ENCODE measurements at places on chromosomes 1 and 21.

- no peak for DNase-seq
Measured at GRCh38 chr1:68331117-68331865, 99.0 kb upstream of the WLS start.

DNA sequence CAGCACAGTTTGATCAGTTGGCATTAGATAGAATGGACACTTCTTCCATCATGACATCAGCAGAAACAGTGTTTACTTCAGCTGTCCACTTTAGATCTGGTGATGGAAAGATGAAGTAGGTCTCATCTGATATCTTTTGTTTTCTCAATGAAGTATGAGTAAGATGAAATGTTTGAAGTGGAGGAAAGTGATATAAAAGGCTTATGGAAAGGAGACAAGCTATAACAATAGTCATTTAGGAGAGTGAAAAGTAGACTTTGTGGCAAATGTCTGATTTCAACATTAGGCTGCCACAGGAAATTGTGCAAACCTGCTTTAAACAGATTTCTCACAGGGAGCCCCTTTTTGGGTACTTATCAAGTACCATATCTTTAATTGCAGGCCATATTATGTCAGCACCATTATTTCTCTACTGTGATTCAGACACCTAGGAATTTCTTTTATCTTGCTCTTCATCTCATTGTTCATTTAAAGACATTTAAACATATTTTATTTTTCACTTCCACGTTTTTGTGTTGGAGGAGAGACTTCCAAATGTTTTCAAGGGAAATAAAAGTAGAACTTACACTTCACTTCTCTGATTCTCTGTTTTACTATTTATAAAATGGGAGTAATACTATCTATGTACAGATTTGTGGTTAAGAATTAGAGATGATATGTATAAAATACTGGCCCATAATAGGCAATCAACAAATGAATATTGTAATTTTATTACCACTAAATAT, 18.1 kb downstream of the PDC start:
- no peak for DNase-seq

- no peak for DNase-seq
Measured at GRCh38 chr1:156259805-156260204, 11.9 kb upstream of the PAQR6 start.

DNA sequence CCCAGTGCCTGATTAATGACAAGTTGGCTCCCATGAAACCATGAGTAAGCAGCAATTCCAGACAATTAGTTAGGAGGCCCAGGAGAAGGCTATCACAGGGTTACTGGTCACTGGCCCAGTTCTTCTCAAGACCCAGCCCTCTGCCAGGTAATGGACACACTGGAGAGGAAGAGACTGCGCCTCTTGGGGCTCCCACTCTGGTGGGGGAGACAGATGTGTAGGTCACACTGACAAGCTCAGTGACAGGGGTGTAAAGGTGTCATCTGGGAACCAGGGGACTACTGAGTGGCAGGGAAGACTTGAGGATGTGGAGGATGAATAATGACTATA, 4.9 kb downstream of the HPCA start:
- DNase-seq: no peak

- no peak for DNase-seq
Measured at GRCh38 chr21:31354122-31354521, 10.1 kb upstream of the TIAM1 start.

- DNase-seq: no peak
Measured at GRCh38 chr21:15295875-15296274, 231.1 kb upstream of the NRIP1 start.

DNA sequence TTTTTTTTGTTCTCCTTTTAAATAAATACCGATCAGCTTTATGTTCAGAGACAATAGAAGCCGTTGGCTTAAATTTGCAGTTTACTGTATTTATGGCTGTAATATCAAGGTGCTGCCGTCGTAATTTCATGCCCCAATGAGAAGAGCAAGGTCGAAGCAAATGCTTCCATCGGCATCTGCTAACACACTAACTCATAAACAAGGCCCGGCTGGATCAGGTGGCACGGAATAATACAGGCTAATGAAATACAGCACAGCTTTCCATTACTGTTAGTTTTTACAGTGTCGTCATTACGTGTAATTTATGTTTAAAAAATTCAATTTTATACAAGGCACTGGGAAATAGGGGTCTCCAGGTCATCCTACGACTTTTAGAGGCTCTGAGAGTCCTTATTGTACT, 119.0 kb downstream of the PEX14 start:
- DNase-seq: no peak

GRCh38 chr1:60959701-60960100, 122.7 kb upstream of the NFIA start:
- no peak for DNase-seq

DNA sequence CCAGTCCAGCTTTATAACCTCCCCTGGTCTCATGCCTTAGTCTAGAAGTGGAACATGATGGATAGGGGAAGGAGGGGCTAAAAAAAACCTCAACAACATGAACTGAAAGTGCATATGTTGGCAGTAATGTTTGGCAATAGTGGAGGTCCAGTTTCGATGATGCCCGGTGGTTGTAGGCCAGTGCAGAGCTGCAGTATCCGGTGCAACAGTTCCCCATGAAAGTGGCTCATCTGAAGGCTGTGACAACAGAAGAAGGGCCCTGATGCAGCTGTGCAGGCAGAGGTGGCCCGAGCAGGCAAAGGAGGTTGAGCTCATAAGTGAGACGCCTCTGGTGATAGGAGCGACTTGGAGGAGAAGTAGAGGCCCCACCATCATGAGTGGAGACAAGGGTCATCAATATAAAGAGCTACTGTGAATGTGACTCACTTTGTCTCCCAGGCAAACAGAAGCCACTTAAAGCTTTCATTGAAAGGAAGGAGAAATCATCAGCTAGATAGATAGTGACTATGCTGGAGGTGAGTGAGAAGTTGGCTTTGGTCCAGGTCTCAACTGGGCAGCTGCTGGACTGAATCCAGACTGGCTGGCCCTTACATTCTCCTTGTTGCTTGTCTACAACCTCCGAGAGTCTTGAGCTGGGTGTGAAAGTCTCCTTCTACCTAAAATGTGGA, 10.2 kb upstream of the CREG1 start:
- no peak for DNase-seq

GRCh38 chr1:24727501-24728216, 17.6 kb upstream of the CLIC4 start:
- DNase-seq: no peak

DNA sequence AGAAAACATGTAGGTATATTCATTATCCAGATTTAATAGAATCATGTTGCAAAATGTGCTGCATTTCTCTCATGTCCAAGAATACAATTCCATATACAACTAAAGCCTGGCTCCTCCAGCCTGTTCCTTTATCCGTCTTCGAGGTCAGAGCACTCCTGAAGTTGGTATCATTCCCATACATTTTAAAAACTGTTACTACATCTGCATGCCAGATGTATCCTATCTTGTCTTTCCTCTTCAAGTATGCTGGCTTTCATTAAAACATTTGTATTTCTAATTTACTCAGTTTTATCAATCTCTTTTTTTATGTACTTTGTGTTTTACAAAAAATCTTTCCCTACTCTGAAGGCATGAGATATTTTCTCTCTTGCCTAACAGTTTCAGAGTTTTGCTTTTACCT, 536.6 kb upstream of the USP24 start:
- DNase-seq: no peak

- no peak for DNase-seq
Measured at GRCh38 chr1:229999004-229999670, 67.9 kb upstream of the GALNT2 start.

GRCh38 chr1:54861070-54861761, 25.8 kb downstream of the DHCR24 start:
- DNase-seq: no peak

DNA sequence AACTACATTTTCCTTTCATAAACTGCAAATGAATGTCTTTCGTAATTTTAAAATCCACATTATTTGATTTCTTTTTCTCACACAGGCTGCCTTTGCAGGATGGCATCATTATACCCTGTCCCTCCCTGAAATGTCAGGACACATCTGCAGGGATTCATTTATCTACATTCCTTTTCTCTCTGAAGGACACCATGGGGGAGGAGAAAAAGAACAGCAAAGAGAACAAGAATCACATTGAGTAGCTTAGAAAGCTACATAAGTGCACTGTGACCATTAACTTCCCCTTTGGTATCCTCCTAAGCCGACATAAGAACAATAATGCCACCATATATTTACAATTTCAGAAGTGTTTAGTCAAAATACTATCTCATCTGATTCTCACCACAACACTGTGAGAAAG, 129.5 kb downstream of the PIGK start:
- no peak for DNase-seq

DNA sequence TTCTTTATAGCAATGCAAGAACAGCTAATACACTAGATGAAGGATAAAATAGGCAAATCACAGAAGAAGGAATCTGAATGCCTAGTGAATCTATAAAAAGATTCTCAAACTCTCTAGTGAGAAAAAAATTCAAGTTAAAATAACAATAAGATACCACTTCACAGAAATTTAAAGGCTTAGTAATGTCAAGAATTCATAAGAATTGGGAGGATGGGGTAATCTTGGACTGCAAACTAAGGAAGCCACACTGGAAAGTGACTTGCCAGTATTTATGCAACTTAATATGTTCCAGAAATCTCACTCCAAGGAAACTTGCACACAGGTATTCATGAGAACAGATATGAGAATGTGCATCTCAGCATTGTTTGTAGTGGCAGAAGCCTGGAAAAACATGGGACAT, 38.9 kb upstream of the PRRC2C start:
- DNase-seq: no peak

GRCh38 chr1:93322349-93322748, 23.4 kb upstream of the DR1 start:
- no peak for DNase-seq

- DNase-seq: no peak
Measured at GRCh38 chr1:58446368-58446767, 100.2 kb downstream of the OMA1 start.

GRCh38 chr21:41460578-41461527, 34.8 kb downstream of the MX1 start:
- DNase-seq: peak; percentile 31

GRCh38 chr1:93658188-93658587, 23.4 kb downstream of the BCAR3 start:
- no peak for DNase-seq

GRCh38 chr1:22652881-22653316, at the start of gene C1QB:
Gene C1QB, plus strand, starts transcription at chr1:22653236. Its CDS starts 6,227 bp downstream, at chr1:22659463.
- DNase-seq: no peak

DNA sequence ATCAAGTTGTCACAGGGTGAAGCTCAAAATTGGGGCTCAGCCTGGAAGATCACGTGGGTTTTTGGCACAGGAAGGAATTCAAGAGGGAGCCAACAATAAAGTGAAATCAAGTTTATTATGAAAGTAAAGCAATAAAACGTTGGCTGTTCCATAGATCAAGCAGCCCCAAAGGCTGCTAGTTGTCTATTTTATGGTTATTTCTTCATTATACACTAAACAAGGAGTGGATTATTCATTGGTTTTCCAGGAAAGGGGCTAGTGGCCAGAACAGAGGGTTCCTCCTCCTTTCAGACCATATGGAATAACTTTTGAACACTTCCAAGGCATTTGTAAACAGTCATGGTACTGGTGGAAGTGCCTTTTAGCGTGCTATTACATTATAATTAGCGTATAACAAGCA, 723.5 kb upstream of the ADAMTS5 start:
- DNase-seq: no peak

DNA sequence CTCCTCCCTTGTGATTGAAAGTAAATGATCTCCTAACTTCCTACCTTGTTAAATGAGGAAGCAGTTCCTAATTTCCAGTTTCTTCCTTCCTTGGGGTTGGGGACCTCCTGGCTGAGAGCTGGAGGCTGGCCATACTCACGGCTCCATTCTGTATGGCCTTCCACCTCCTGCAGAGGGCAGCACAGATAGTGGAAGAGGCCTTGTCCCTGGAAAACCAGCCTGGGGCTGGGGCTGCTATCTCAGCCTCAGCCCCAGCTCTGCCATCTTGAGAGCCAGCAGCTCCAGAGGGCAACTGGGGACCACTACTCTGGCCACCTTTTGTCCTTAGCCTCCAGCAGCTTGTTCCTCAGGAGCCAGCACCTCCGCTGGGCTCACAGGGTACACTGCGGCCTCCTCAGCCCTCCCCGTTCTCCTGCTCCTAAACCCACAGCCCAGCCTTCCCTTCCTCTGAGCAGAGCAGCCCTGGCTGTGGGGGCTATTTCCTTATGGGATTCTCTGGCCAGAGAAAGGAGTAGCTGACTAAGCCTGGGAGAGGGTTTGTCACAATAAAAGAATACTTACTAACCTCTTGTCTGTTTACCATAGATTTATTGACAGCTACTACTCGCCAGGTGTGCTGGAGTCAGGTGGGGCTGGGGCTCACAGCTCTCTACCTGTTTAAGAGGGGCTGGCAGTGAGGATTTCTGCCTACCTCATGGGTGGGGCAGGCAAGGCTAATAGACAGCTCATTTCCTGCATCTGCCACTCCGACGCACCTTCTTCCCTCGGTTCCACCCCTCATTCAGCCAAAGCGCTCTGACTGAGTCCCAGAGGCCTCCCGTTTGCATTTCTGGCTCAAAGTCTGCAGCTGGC, 6.3 kb downstream of the TMEM234 start:
- DNase-seq: peak; percentile 44

DNA sequence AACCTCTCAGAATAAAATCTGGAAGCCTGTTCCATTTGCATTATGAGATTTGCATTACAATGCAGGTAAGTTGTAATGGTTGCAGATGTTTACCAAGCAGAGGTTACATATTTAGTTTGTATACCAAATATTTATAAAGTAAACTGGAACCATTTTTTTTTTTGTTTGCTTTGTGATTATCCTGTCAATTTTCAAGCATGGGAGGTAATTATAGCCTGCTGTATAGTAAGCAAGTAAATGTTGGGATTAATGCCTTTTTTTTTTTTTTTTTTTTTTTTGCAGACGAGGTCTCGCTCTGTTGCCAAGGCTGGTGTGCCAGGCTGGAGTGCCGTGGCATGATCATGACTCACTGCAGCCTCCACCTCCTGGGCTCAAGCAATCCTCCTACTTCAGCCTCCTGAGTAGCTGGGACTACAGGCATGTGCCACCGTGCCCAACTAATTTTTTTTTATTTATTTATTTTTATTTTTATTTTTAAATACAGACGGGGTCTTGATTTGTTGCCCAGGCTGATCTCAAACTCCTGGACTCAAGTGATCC, 21.0 kb downstream of the NFYC start:
- no peak for DNase-seq

DNA sequence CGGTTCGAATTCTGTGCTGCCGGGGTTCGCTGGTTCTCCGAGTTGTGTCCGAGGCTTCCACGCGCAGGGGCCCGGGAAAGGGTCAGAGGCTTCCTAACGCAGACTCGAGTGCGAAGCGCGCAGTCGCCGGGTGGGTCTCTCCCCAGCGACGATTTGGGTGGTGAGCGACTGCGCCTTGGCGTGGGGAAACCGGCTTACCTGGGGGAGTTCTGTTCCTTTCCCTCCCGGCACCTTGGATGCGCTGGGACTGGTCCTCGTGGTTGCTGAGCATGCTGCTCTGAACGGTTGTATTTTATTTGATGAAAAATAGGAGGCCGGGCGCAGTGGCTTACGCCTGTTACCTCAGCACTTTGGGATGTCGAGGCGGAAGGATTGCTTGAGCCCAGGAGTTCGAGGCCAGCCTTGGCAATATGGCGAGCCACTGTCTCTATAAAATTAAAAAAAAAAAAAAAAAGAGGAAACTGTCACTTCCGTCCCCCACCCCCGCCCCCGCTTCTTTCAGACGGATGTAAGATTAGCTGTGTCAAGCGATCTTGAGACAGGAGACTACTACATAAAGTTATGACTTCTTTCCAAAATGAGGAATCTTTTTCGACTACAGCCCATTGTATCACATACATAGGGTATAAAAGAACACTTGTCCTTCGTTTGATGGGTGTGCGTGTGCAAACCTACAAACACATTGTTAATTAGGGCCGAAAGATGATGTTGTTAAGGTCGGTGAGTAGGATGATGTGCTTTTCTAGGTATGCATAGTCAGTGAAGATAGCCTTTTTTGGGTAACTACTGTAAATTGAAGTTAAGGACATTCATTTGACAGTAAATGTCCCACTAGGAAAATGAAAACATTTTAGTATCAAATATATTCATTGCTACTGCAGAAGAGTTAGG, at the start of gene CCDC18:
Gene CCDC18, plus strand, starts transcription at position 2 of the 891 bp plus-strand sequence. CDS start 2,638 bp downstream, outside the sequence.
- no peak for DNase-seq

Data from effector memory CD8-positive, alpha-beta T cell (primary cell).